ENCODE measurements at places on chromosomes 3 and 15.

GRCh38 chr15:53833134-53833624, 73.7 kb upstream of the WDR72 start:
- DNase-seq, result no peak

DNA sequence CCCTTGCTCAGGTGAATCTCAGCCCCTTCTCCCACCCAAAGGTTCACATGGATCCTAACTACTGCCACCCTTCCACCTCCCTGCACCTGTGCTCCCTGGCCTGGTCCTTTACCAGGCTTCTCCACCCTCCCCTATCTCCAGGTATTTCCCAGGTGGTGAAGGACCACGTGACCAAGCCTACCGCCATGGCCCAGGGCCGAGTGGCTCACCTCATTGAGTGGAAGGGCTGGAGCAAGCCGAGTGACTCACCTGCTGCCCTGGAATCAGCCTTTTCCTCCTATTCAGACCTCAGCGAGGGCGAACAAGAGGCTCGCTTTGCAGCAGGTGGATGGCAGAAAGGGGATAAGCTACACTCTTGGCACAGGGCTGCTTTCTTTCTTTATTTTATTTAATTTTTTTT, 4.5 kb downstream of the FAM131A start:
- DNase-seq, result no peak

DNA sequence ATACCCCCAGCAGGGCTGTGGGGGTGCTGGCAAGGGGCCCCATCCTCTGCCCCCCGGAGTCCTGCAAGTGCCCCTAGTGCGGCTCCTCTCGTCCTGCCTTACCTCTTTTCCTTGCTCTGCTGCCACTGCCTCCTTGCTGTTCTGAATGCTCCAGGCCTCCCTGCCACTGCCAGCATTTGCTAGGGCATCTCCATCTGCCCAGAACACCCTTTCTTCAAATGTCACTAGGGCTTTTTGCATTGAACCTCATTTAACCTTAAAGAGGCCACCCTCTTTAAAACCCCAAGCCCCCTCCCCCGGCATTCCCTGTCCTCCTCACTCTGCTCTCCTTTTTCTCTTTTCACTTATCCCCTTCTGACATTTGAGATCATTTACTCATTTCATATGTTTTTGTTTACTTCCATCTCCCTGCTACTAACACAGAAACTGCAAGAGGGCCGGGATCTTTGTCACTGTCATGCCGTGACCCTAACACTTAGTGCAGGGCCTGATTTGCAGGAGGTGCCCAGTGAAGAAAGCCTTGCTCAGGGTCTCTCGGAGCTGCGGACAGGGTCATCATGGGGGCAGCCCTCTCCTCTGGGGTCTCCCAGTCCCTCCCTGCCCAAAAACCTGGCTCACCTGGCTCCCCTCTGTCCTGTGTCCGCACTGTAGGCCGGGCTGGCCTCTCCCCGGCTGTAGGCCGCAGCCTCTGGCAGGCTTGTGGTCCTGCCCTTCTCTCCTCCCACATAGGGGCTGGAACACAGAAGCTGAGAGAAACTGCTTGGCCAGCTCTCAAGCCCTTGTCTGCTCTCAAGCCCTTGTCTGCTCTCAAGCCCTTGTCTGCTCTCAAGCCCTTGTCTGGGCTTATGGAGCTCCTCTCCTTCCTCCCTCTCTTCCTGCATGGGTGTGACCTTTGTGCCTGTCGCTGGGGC, at the start of gene ACOX2:
Gene ACOX2 (minus strand): TSS at position 690 of the 911 bp plus-strand sequence. CDS start 2,084 bp downstream, outside the sequence.
- DNase-seq, result no peak

- no peak for DNase-seq
These were observed 7.1 kb downstream of the LRRK1 start for GRCh38 chr15:100926258-100926657.

DNA sequence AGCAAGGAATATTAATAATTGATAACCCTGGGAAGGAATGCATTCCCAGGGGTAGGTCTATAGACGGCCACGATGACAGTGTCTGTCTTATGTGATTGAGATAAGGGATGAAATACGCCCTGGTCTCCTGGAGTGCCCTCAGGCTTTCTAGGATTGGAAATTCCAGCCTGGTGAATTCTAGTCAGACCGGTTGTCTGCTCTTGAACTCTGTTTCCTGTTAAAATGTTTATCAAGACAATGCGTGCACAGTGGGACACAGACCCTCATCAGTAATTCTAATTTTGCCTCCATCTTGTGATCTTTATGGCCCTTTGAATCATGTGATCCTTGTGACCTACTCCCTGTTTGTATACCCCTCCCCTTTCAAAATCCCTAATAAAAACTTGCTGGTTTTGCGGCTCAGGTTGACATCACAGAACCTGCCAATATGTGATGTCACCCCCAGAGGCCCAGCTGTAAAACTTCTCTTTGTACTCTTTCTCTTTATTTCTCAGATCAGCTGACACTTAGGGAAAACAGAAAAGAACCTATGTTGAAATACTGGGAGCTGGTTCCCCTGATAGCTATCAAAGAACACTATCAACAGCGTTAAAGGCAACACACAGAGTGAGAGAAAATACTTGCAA, 183.3 kb downstream of the PDE8A start:
- no peak for DNase-seq

DNA sequence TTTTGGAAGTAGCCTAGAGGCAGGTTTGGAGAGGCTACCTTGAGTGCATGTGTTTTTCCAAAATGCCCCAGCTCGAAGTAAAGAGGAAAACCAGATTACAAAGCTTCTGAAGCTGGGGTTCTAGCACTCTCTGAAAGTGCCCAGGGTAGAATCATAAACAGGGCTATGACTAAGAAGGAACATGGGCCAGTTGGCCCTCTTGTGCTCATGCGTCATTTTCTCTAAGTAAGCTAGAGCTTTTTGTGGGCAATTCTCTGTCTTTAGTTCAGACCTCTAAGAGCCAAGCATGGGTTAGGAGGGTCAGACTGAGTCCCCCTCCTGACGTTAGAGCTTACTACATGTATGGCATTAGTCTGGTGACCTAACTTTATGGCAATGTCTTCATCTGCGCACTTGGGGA, 129.5 kb upstream of the UMPS start:
- no peak for DNase-seq

DNA sequence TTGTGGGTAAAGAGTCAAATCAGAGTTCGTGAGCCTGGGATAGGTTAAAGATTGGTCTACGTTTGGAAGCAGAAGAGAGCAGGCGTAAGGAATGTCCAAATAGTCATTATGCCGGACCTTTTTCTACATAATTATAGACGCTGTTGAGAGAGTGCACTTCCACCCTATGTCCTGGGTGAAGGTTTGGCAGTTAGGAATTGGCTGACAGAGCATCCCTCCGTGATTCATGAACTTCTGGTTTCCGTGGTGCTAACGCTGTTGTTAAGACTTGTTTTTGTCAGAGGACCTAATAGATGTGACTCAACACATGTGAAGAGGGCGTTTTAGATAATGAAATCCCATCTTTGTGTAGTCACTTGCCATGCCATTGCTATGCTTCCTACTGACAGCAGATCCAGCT, 1.1 kb downstream of the EAF1 start:
- DNase-seq, result no peak

- DNase-seq, result no peak
These were observed 21.6 kb downstream of the PHC3 start for GRCh38 chr3:170159933-170160332.

DNA sequence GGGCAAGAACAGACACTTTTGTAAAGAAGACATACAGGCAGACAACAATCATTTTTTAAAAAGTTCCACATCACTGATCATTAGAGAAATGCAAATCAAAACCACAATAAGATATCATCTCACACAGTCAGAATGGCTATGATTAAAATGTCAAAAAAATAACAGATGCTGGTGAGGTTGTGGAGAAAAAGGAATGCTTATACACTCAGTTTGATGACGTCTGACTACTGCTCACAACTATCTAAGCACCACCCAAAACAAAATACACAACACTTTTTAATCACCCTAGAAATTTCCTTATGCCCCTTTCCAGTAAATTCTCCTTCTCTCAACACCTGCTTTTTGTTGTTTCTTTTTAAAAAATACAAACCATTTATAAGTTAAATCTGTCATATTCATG, 228.8 kb downstream of the ISL2 start:
- no peak for DNase-seq

DNA sequence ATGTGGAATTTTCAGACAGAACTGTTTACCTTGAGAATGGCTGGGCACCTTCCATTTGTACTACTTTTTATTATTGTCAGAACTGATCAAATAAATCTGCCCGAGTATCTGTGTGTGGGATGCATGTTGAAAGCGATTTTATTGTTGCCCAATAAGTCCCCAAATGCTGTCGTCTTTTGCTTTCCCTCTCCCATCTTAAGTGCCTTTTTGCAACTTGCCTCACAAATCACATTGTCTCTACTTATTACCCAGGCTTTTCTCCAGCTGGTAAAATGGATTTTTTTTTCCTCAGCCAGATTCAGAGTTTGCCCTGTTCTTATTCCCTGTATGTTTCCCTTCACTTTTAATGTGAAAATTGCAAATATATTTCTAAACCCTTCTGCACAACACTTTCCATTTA, 163.1 kb downstream of the CNTN4 start:
- DNase-seq, result no peak

DNA sequence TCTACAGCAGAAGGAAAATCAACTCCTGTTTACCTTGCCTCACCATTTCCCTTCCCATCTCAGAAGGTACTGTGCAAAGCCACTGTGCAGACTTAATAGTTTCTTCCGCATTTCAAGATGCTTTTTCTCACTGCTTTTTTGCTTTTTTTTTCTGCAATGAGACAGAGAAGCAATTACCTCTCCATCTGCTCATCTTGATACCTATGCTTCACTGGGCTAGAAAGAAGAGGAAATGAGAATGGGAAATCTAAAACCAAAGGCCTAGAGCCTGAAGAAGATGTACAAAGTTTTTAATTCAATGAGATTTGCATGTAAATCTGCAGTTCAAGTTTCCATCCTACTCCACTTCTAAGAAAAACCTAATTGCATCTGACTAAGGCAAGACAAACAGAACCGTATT, 238.1 kb upstream of the SETMAR start:
- DNase-seq, result no peak

DNA sequence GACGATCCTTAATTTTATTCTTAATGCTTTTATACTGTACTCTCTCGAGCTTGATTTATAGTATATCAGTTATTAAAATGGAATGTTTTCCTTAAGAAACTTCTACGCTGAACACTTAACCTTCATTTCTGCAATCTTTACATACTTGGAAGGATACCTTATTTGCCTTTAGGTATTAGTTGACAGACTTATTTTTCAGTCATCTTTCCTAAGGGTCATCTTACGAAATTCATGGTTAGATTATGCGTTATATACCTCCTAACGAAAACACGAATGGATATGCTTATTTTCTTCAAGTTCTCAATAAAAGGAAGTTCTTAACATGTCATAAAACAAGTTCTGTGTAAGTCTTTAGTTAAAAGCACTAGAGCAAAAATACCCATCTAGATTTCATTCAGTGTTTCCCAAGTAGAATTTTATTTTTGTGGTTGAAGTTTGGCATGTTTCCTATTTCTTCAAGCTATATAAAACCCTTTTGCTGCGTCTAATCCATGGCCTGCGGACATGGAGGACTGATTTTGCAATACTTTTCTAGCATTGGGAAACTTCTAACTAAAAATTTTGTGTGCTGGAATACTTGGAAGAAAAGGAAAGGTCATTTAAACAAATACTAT, 231.3 kb downstream of the TP63 start:
- DNase-seq, result no peak

- DNase-seq, result no peak
These were observed 23.0 kb upstream of the ANP32A start for GRCh38 chr15:68843425-68844311.

DNA sequence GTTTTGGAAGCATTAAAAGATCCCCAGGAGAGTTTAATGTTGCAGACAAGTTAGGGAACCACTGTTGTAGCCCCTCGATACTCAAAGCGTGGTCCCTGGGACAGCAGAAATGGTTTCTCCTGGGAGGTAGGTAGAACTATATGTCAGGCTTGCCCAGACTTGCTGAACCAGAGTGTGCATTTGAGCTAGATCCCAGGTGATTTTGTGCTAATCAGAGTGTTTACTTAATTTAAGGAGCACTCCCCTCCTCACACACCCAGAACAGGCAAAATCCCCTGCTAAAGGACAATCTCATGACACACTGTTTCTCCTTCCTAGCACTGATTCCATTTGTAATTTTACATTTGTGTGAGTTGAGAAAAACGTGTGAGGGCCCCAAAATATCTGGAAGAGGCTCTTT, 24.3 kb downstream of the LMCD1 start:
- DNase-seq, result no peak

- DNase-seq, result no peak
These were observed 147.5 kb downstream of the NTRK3 start for GRCh38 chr15:88108991-88109390.

GRCh38 chr3:157083824-157084223, 76.1 kb downstream of the CCNL1 start:
- no peak for DNase-seq

GRCh38 chr15:80480909-80481308, 76.7 kb downstream of the ARNT2 start:
- no peak for DNase-seq

GRCh38 chr3:39407773-39408492, 1.4 kb downstream of the RPSA start:
- no peak for DNase-seq

- DNase-seq, result no peak
These were observed 511.0 kb downstream of the GRM7 start for GRCh38 chr3:7371693-7372572.

DNA sequence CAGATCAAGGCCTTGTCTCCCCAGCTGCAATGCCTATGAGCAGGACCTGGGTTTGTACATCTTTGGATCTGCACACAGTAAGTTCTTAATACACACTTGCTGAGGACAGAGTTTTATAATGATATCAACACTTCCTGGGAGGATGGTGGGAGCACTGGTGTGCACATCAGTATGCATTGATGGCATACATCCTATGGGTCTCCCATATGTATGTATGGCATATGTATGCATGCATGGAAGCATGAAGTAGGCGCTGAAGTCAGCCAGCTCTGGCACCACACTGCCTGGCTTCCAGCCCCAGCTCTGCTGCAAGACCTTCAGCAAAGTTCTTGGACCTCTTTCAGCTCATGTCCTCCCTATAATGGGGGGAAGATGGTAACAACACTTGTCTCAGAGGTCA, 68.2 kb downstream of the MYLK start:
- DNase-seq, result no peak

DNA sequence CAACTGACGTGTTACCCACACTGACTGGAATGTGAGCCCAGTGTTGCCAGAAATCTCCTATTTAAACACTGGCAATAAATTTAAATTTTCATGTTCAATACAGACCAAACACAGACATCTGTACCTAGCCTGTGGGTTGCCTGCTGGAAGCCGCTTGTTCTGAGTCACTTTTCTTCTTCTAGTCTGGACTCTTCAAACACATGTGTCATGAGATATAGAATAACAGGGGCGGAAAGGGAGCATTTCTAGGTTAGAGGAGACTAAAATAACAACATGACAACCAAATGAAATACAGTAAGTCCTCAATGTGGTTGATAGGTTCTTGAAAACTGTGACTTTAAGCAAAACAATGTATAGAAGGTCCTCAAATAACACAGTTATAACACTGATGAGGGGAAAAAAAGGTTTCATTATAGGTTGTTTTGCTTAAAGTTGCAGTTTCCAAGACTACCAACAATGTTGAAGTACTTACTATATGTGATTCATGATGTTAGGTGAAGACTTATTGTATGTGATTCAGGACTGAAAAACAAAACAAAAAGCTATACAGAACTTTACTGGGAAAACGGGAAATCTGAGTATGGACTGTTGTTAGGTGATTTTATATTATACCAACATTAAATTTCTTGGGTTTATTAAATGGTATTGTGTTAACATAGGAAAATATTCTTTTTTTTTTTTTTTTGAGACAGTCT, 63.1 kb downstream of the PRKAR2A start:
- no peak for DNase-seq

GRCh38 chr15:41010345-41010744, 57.1 kb downstream of the CHAC1 start:
- no peak for DNase-seq

GRCh38 chr3:136075218-136075808, 109.8 kb downstream of the PPP2R3A start:
- DNase-seq, result no peak

Measured in esophagus squamous epithelium (tissue), 5 donors.